Activated T-cell treated with anti-CD3 and anti-CD28 coated beads for 1 hour (primary cell): ENCODE measurements at places on chromosomes 5 and 9.

DNA sequence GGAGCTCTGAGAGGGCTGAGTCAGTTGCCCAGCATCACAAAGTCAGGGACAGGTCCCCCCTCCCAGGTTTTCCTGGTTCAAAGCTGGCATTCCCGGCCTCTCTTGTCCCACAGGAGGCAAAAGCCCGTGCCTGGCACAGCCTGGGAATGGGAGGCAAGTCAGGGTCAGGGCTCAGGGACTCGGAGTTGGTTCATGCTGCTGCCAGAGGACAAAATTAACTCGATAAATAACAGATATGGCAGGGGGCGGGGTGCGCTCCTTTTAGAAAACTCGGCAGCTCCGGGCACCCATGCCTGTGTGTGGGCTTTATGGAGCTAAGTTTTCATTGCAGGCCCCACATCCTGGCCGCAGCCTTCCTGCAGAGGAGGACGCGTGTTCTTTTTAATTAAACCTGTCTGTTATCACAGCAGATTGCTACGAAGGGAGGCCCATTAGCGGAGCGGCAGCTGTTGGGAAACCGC lies 62.8 kb upstream of the LMX1B start:
- no peak for DNase-seq

GRCh38 chr5:17132444-17133083 lies 84.9 kb upstream of the BASP1 start:
- no peak for DNase-seq

DNA sequence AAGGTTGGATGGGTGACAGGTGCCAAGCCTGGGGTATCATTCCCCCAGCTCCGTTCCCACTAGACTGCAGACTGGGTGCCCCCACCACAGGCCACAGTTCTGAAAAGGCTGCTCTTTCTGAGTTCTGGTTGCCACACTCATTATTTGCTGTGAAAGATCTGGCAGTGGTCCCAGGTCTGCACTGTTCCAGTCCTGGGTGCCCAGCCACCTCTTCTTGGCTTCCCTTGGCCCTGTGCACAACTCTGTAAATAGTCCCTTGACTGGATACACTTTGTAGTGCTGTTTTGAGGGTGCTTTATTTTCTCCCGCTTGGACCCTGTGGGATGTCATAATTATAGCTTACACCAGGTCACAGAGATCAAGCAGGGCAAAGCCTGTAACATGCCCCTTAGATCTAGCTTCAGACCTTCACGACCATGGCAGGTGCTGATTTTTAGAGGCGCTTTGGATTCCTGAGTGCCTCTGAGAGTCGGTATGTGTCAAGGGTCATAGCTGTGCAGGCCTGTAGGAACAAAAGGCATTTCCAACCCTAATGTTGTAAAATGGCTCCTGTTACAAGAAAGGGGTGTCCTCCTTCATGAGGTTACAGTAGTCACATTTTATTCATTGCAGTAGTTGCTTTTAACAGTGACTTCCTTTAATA lies 344.9 kb downstream of the ICE1 start:
- no peak for DNase-seq

DNA sequence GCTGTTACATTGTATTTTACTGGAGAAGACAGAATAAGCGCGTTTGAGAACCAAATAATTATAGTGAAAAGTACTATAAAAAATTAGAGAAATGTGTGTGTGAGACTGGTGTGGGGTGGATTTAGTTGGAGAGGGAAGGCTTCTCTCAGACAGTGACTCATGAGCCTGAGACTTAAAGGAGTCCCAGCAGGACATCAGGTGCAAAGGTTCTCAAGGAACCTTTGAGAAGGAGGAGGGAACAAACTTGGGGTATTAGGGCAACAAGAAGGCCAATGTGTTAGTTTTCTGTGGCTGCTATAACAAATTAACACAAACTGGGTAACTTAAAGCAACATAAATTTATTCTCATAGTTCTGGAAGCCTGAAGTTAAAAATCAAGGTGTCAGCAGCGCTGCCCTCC lies 4.9 kb downstream of the DDX4 start:
- no peak for DNase-seq

DNA sequence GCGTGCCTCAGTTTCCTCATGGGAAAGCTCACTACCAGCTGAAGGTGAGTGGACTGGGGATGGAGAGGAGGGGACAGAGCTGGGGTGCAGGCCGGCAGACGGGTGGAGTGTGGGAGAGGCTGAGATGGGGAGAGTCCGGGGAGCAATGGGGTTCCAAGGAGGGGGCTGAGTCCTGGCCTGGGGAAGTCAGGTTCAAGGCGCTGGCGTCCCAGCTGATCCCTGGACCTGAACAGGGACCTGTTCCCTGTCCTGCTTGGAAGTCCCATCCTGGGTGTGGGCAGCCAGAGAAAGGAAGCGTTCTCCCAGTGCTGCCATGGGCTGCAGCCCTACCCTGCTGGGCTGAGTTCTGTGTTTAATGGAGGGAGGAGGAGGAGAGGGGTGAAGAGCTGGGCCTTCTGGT lies 60.9 kb upstream of the GNE start:
- no peak for DNase-seq

- no peak for DNase-seq
Observed at GRCh38 chr9:113462781-113463286, 693 bp upstream of the RGS3 start.

DNA sequence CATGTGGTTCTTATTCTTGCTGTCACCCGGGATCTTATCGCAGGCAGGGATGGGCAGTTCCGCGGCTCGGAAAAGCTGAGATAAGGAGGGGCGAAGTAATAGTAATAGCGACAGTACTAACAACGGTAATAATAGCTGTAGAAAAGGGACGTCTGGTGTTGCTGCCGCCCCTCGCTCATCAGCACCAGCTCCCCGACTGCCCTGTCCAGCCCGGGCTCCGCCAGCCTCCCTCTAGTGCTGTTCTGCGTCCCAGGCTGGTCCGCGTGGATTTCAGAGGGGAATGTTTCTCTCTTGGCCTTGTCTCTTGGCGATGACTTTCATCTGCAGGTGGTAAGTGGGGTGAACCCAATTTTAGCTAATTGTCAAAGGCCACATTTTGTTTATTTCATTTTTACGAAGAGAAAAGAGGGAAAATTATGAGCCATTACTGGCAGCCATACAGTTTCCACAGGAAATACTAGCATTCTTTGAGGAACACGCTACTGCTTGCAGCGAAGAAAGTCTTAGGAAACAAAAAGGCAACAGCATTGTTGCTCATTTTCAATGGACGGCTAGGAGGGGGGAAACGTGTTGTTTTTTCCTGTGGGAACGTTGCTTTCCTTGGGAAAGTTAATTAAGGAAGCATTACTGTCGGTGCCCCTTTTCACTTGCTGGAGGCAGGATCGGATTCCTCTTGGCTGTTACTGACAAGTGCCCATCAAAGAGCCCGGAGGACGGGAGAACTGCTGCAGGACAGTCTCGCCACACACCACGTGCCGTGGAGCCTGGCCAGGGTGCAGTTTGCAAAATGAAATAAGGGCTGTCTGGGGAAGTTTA lies 762 bp downstream of the SNCAIP start:
- DNase-seq: no peak

- no peak for DNase-seq
Observed at GRCh38 chr9:7367726-7368125, 431.9 kb downstream of the DMAC1 start.

DNA sequence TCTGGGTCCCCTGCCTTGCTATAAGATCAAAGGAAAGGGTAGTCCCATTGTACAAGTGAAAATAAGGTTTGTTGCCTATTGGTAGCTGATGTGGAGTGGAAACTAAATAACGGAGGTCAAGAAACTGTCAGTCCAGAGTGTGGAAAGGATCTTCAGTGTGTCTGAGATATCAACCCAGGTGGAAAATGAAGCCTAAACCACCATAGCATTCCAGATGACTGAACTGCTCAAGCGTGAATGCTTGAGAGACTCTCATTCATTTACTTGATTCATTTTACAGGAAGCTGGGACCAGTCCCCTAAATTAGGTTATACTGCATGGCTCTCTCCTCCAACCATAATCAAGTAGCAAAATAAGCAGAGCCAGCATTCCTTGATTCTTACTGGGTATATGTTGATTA lies 116.0 kb upstream of the SLC28A3 start:
- DNase-seq: no peak

GRCh38 chr5:176401281-176402205 lies 13.0 kb downstream of the HIGD2A start:
- DNase-seq: no peak

DNA sequence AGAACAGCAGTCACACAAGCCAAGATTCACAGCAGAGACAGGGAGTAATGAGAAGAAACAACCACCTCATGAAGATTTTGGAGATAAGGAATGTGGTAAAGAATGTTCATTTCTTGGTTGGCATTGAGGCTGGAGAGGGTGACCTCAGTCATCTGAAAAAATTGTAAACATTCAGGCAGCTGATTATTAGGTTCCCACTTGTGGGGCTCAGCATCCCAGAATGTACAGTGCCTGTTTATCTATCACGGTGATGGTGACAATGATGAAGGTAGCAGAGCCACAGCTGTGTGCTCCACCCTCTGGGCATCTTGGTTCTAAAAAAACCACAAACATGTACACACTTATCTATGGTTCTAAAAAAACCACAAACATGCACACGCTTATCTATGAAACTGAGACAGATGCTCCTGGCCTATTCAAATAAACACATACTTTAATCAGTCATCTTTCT lies 143.9 kb upstream of the MOCS2 start:
- no peak for DNase-seq

- no peak for DNase-seq
Observed at GRCh38 chr5:55897206-55897894, 46.2 kb downstream of the IL31RA start.

- DNase-seq: no peak
Observed at GRCh38 chr5:119095611-119096010, 24.7 kb downstream of the DMXL1 start.

DNA sequence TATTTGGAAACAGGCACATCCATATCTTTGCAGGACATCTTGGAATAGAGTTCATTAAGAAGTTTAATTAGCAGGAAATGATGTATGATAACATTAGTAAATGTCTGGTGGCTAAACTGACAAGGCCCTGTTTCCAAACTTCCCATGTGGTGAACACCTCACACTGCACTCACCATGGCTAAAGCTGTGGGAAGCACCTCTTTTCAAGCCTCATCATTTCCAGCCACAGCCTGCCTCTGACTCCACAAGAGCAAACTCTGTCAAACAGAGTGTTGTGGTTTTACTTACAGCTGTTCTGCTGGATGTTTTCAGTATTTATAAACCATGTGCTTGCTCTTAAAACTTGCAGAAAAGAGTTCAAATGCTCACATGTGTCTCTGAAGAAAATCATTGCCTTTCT lies 14.9 kb upstream of the NDUFB6 start:
- DNase-seq: no peak

DNA sequence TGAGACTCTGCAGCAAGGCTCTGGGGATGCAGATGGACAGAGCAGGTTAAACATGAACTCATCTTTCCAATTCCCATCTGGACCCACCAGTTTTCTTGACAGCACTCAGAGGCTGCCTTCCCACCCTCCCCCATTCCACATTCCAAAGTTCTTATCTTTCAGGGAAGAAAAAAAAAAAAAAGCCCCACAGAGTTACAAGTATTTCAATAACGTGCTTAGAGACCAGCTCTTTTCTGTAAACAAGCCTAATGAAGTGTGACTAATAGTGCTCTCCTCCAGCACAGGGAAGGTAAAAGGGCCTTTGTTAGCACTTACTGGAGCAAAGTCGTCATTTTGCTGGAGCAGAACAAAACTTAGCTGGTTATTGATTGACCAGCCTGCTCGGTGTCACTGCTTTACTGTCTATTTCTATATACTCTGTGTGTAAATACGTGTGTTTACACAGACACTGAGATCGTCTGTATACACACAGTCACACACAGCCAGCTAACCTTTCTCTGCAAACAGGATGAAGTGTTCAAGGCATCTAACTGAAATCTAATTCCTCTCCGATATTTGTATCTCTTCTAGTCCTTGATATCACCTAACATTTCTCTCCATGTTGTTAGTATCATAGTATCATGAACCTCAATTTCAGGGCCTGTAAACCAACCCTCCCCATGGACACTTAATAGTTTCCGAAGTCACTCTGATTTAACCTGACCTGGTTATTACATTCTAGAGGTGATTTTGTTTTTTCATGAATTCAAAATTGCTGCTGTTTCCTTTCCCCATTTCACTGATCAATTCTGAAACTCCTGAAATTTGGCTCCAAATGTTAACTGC lies 84.9 kb downstream of the ZNF608 start:
- DNase-seq: no peak

DNA sequence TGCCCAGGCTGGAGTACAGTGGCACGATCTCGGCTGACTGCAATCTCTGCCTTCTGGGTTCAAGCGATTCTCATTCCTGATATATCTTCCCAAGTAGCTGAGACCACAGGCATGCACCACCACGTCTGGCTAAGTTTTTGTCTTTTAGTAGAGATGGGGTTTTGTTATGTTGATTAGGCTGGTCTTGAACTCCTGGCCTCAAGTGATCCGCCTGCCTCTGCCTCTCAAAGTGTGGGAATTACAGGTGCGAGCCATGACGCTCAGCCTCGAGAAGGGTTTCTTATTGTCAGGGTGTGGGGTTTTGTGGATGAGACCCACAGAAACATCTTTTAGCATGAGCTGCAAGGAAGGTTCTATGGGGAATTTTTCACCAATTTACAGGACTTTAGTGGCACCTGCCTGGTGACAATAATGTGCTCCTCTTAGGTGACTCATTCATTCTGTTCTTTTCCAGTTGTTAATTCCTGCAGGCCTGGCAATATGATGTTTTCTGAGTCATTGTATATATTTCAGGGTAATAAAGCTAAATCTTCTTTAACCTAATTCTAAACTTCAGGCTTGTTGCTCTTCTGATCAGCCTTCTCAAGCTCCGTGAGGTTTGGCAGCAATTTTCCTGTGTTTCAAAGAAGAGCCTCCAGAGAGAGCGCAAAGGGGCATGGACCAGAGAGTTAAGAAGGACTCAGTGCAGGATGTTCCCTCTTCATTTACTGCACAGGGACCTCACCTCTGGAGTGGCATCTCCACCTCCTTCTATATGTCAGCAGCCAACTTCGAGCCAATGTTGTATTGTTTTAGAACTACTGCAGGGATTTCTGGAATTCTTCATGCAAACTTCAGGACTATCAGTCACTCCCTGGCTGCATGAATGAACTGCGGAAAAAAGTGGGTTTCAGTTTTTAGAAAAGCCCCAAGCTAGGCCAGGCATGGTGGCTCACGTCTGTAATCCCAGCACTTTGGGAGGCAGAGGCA lies 77.8 kb upstream of the ZNF618 start:
- DNase-seq: no peak

GRCh38 chr9:119509291-119509905 lies 140.2 kb upstream of the BRINP1 start:
- DNase-seq: no peak

- no peak for DNase-seq
Observed at GRCh38 chr9:5708414-5708813, 79.5 kb downstream of the RIC1 start.

DNA sequence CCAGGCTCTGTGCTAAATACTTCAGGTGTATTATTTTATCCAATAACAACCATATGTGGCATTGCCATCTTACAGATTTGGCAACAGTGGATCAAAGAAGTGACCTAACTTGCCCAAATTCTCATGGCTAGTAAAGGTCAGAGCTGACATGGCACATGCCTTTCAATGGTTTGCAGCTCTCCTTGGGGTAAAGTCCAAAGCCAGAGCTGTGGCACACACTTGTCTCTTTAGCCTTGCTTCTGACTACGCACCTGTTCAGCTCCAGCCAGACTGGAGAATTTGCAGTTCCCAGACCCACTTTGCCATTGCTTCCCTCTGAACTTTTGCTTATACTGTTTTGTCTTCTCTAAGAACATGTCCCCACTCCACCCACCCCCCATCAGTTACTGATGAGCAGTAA lies 5.9 kb downstream of the SLC35A4 start:
- no peak for DNase-seq
